ENCODE measurements at places on chromosomes 4 and X.
A peak's percentile ranks its signal among the peaks of the same experiment; 100 is the strongest.

GRCh38 chr4:76250962-76251361, 559 bp upstream of the FAM47E start:
- DNase-seq, result no peak

DNA sequence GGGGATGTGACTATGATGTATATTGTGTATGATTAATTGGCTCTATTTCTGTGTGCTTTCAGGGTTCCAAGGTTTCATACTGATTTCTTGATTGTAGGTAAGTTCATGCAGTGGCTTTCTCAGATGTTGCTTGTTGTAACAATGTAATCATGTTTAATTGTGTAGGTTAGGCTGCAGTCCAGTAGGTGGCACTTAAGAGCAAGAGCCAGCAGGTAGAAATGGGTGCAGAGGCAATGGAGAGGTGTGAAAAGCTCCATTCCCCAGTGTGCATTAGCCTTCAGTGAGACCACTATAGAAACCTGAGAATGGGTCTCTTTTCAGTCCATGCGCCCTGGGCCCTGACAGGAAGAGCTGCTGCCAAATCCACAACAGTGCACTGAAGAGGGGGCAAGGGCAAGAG, 28.2 kb downstream of the DCAF12L2 start:
- DNase-seq, result no peak

GRCh38 chrX:132226169-132226568, 6.9 kb upstream of the RAP2C start:
- DNase-seq, result no peak

- no peak for DNase-seq
These were observed 1567.9 kb downstream of the ARAP2 start for GRCh38 chr4:34676400-34676799.

- no peak for DNase-seq
These were observed 46.6 kb upstream of the MAMLD1 start for GRCh38 chrX:150316564-150316963.

DNA sequence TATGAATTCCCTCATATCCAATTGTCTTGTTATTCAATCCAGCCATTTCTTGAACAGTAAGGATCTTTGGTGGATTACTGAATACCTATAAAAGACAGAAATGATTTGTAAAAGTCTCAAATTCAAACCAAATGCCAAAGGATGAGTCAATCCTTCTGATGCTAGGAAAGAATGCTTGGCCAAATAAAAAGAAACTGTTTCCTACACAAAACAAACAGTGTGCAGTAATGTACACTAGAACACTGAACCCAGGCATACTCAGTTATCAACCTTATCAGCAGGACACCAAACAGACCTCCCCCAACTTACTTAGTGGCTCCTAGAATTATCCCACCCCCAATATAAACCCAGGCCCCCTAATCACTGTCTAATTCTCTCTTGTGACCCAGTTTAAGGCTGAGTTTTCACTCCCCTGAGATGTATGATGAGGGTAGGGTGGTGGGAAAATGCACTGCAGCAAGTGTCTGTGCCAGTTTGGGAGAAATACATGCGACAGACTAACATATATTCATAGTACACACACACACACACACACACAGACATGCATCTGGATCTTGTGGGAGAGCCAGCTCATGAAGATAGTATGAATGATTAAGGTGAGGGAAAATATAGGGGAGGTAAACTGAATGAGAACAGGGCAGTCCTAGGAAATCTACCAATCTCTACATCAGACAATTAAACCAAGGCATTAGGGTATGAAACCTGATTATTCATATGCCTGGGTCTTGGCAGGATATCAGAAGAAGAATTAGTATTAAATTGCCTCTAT, 35.0 kb downstream of the CLDN2 start:
- DNase-seq, result no peak

DNA sequence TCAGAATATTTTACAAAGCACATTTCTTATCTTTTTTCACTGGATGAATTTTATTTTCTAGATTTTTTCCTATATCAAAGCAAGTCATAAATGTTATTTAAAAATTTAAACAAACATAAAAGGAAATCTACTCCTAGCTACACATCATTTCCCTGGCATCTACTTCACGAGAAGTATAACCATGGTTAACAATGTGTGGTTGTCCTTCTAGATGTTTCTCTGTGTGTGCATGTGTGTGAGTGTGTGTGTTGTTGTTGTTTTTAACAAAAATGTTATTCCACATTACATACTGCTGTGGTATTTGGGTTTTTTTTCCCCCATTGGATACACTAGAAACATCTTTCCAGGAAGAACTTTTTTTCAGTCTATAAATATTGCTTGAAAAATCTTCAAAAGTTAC, 103.1 kb downstream of the CHIC2 start:
- no peak for DNase-seq

- DNase-seq, result no peak
These were observed 248.9 kb upstream of the FTHL17 start for GRCh38 chrX:31320740-31321139.

DNA sequence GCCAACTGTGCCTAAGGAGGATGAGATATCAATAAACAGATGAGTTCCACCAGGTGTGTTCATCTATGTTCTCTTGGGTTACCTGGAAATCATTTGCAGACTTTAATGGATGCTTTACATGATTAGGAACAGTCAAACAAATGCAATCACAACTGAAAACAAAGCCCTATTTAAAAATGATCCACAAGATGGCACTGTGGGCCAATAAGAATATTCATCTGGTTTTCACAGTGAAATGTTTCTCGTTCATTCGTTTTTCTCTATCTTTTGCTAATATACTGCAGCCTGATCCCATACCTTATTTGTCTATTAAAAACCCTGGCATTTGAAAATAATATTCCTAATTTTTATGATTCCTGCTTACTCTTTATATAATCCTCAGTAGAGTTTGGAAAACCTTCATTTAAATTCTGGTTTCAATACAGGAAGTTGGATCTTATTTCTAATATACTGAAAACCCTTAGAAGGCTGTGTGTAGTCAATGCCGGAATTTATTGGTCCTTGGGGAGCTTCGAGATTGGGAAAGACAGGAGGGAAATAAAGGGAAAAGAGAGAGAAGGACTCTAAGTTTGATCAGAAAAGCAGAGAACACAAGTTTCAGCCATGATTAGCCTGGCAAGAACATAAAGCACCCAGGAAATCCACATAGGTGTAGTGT, 63.8 kb upstream of the TAPT1 start:
- DNase-seq, result peak; percentile 35

DNA sequence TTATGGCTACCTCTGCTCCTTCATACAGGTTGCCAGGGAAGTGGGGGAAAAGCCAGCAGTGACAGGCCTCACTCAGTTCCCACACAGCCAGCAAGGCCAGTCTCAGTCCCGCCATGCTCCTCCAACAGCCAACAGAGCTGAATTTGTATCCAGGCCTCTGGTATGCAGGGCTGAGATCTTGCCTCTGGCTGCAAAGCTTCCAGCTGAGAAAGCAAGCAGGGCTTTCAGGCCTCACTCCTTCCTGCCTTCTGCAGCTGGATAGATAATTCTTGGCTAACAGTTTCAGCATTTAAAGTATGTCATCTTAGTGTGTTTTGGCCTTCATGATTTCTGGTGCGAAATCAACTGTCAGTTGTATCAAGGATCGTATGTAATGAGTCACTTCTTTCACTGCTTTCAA, 103.6 kb downstream of the GNL3L start:
- DNase-seq, result no peak

DNA sequence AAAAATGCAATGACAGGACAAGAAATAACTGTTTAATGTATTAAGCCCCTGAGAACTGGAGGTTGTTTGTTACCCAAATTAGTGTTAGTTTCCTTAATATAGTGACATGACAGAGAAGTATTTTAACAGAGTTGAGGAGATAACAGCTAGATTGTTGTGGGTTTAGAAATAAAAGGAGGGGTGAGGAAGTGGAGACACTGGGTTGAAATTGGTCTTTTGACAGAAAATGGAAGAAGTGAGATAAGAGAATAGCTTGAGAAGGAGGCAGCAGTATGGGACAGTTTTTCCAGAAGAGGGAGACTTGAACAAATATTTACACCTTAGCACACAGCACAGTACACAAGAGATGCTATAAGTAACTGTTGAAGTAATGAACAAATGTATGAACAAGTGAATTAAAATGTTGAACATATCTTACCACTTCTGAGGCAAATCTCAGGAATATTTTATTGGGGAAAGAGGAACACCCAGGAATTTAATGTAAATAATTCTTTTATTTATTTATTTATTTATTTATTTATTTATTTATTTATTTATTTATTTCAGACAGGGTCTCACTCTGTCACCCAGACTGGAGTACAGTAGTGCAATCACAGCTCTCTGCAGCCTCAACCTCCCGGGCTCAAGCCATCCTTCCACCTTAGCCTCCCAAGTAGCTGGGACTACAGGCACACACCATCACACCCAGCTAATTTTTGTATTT, 58.0 kb upstream of the EGFL6 start:
- no peak for DNase-seq

GRCh38 chr4:45679411-45679810, 444.4 kb downstream of the GABRG1 start:
- no peak for DNase-seq
